ENCODE measurements at places on chromosomes 7 and 10.

DNA sequence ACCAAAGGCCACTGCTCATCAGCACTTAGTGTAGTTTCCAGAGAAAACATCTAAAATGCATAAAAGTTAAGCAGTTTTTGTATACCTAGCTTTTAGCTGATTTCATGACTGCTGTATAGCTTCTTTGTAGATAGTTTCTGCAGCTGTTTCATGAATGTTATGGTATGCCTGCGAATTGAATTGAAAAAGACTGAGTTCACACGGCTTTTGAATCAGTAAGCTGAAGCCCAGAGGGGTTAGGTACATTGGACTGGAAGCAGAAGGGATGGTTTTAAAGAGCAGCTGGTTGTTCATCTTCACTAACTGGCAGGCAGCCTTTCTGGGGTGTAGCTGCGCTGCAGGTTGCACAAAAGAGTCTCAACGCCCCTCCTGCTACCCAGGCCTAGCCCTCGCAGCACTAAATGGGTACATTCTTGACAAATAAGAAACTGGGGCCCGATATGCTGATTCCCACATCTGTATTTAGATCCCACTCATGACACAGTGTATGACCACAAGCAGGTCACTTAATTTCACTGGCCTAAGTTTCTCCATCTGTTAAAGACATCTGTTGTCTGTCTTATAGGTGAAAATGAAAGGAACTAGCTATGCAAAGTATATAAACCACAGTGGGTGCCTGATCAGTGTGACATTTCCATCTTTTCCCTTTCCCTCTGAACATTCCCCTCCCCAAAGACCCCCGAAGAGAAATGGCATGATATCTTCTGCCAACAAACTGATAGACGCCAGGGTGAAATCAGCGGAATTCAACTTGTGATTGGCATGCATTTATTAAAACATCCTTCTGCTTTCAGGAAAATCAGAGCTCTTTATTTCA, 85.9 kb upstream of the AGBL3 start:
- DNase-seq = no peak

DNA sequence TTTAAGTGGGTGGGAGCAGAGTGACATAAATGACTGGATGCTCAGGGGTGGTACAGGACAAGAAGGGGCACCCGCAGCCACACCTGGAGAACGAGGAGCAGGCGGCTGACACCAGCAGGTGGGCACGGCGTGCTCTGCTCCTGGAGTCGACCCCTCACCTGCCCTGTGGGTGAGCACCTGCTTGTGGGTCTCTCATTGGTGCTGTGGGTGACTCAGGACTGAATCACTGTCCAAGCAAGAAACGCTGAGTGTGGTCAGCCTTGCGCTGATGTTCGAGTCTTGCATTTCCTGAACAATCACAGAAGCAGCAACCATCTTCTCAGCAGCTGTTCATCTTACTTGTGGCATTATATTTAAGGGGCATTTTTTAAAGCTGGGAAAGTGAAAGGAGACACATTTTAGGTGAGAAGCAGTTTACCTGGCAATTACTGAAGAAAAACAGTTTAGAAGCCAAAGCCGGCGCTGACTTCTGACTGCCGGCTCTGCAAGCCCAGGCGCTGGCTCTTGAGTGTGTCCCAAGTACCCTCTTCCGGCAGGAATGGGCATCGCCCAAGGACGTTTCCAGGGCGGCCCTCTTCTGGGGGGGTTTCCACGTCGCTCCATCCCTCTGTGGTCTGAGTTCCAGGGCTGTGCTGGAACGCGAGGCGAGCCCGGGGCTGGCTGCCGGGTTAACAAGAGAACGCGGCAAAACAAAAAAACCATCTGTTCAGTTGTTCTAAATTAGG, 145.2 kb upstream of the PFKP start:
- DNase-seq = no peak

GRCh38 chr10:45433716-45434469, 59.9 kb downstream of the ALOX5 start:
- no peak for DNase-seq

- DNase-seq = no peak
Observed at GRCh38 chr7:46626691-46627310, 705.7 kb upstream of the IGFBP3 start.

DNA sequence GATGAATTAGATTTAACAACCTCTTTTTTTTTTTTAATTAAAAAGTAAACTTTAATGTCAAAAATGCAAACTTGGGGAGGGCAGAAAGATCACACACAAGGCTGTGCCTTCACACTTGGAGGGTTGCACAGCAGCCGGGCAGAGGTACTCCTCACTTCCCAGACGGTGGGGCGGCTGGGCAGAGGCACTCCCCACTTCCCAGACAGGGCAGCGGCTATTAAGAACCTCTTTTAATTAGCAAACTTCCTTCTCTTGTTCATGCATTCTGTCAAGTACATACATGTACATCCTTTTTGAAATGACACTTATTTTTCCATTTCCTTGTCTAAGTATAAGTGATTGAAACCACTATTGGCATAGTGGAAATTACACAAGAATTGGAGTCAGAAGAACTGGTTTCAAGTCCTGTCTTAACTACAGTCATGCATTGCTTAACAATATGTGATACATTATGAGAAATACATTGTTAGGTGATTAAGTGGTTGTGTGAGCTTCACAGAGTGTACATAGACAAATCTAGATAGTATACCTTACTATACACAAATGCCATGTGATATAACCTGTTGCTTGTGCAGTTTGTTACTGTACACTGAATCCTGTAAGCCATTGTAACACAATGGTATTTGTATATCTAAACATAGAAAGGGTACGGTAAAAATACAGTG, 26.5 kb downstream of the BTRC start:
- DNase-seq = no peak

DNA sequence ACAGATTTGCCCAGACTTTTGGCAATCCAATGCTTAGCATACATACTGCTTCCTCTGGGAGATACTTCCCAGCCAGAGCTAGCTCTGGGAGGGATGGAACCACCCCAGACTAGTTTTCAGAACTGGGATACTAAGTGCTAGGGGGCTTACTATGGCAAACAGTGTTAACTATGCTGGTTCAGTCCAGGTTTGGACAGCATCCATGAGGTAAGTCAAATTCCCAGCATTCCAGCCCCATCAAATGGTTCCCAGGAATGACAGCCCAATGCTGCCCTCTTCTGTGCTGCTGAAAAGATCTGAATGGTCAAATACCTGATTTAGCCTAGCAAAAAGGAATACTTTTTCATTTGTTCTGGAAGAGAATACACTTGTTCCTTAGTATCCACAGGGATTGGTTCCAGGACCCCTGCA, 141.7 kb upstream of the CCDC6 start:
- peak; percentile 45 for DNase-seq

GRCh38 chr7:24381894-24382505, 98.0 kb downstream of the NPY start:
- no peak for DNase-seq

DNA sequence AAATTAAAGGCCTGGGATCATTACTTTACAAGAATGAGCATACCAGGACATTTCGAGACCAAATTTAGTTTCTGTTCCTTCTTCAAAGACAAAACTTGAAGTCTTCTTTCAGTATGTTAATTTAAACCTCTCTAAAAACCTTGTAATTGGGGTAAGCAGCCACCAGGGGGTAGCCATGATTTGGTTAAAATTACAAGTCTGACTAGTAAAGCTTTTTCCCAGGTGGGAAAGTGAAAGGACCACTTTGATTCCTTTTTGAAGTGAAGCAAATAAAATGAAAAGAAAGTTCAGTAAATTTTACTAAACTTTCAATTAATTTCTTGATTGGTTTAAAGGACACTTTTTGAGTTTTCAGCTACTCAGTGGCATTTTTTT, 294.3 kb downstream of the BBS9 start:
- no peak for DNase-seq

- DNase-seq = no peak
Observed at GRCh38 chr7:74051193-74051592, 23.2 kb downstream of the ELN start.

- no peak for DNase-seq
Observed at GRCh38 chr7:132768099-132768498, 191.8 kb upstream of the PLXNA4 start.

DNA sequence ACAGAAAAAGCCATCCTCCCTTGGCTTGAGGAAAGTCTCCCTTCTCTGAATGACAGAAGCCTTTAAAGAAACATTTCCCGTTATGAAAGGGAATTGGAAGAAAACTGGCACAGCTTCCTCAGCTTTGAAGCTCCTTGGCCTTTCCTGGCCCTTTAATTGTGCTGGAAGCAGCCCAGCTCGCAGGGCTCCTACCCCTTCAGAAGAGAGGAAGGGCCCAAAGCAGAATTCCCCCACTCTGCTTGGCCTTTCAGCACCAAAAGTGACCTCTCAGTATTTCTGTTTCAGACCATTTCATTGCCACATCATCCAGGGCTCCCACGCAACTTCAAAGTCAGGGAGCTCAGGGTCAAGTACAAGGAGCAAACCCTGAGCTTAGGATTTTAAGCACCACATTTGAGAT, 4.2 kb downstream of the AFAP1L2 start:
- DNase-seq = no peak

Data from spinal cord (tissue), 10 donors.